ENCODE measurements at places on chromosomes 1 and 21.

GRCh38 chr1:108617008-108617723 lies 43.7 kb downstream of the HENMT1 start:
- no peak for DNase-seq

DNA sequence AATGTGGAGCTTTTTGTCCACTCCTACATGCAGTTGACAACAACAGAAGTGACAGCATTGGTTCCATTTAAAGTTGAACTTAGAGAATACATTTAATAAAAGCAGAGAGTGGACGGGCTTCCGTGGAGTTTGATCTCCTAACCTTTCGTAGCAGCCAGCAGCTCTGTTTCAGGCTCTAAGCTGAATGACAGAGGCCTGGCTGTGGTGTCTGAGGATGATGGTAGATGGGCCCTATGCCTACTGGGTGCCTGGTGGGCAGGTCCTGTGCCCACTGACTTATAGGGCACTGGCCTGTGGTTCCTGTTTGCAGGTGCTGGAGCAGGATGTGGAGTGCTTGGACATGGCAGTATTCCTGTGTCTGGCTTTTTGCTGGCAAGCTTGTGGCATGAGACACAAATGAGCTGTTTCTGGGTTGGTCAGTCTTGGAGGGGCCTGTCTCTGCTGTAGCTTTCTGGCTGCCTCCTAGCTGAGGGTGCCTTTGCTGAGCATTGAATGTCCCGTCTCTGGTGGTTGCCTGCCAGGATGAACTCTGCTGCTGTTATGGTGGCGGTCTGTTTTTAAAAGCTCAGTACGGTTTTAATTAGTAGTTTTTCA lies 54.6 kb downstream of the PRDM2 start:
- no peak for DNase-seq

- DNase-seq, result peak; percentile 10
Measured at GRCh38 chr1:52424231-52424636, 19.8 kb downstream of the PRPF38A start.

DNA sequence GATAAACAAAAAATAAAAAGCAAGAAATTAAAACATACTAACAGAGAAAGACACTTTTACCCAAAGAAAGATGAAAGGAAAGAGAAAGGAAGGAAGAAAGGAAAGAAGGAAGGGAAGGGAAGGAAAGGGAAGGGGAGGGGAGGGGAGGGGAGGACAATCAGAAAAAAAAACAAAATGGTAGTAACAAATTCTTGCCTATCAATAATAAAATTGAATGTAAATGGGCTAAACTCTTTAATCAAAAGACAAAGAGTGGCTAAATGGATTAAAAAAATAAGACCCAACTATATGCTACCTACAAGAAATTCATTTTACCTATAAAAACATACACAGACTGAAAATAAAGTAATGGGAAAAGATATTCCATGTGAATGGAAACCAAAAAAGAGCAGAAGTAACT lies 372.9 kb upstream of the NFIA start:
- no peak for DNase-seq

DNA sequence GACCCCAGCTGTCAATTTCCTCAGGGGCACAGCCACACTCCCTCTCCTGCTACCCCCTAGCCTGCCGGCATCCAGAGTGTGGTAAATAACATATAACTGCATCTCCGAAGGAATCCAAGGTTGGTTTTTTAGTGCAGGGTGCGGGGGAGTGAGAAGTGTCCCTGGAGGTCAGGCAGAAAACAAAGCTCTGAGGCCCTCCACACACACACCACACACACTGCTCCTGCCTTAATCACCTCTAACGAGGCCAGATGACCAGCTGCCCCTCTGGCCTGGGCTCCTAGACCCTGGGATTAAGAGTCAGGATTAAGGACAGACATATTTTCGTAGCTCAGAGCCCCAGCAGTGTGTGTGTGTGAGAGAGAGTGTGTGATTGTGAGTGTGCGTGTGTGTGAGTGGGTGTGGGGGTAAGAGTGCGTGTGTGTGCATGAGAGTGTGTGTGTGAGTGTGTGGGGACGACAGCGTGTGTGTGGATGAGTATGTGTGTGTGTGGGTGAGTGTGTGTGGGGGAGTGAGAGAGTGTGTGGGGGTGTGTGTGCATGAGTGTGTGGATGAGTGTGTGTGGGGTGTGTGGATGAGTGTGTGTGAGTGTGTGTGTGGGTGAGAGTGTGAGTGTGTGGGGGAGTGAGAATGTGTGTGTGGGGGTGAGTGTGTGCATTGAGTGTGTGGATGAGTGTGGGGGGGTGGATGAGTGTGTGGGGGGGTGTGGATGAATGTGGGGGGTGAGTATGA lies 14.6 kb downstream of the SDC3 start:
- DNase-seq, result no peak

- DNase-seq, result no peak
Measured at GRCh38 chr1:44684525-44684924, 10.0 kb downstream of the ARMH1 start.

DNA sequence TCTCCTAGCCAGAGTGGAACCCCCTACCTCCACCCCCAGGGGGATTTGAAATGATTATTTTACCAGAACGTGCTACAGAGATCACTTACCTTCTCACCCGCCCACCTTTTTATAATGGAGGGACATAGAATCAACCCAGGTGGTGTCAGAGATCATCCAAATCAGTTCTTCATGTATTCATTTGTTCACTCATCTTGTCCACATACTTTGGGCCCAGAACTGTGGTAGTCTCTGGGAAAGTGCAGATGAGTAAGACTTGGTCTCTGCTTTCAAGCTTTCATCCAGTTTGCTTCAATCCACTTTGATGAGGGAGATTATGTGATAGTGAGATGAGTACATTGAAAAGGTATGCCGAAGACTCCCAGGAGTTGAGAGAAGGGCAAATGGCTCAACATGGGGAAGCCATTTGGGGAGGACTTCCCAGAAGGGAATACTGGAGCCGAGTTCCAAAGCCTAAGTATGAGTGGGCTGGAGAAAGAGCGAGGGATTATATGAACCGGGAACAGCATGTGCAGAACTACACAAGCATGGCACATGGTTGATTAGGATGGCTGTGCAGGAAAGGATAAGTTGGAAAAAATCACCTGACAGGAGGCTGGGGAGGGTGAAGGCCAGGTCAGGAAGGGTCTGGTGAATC lies 1.9 kb downstream of the FGGY start:
- no peak for DNase-seq

DNA sequence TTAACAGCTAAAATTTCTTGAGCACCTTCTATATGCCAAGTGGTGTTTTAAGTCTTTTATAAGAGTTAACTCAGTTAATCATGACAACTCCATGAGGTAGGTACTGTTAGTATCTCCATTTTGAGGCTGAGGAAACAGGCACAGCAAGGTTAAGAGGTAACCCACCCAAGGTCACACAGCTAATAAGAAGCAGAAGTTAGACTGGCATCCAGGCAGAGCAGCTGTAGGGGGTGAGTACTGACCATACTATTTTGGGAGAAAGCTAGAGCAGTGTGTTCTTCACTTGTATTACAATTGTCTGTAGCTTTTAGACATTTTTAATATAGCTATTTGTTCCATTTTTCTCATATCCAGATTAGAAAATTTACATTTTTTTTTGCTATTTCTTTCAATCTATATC lies 4.8 kb downstream of the ATP6V1G3 start:
- no peak for DNase-seq

DNA sequence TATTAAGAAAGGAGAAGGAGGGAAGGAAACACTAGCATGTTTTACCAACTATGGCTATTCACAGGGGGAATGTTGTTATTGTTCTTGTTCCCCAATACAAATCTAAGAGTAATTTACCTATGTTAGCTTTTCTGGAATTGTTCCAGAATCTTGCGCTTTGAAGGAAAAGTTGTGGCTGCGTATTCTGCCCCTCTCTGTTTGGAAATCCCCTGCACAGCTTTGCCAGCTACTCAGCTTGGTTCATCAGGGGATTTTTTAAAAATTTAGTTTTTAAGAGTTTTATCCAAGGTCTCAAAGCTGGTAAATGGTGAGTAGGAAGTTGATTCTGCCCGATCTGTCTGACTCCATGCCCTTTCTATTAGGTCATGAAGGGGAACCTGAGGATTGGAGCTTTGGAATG lies 9.5 kb upstream of the IRF6 start:
- DNase-seq, result no peak

- no peak for DNase-seq
Measured at GRCh38 chr1:192270398-192270797, 46.4 kb upstream of the RGS21 start.

- no peak for DNase-seq
Measured at GRCh38 chr1:66283622-66284041, 250.3 kb upstream of the SGIP1 start.

GRCh38 chr1:10267319-10267718 lies 56.9 kb downstream of the KIF1B start:
- DNase-seq, result no peak

DNA sequence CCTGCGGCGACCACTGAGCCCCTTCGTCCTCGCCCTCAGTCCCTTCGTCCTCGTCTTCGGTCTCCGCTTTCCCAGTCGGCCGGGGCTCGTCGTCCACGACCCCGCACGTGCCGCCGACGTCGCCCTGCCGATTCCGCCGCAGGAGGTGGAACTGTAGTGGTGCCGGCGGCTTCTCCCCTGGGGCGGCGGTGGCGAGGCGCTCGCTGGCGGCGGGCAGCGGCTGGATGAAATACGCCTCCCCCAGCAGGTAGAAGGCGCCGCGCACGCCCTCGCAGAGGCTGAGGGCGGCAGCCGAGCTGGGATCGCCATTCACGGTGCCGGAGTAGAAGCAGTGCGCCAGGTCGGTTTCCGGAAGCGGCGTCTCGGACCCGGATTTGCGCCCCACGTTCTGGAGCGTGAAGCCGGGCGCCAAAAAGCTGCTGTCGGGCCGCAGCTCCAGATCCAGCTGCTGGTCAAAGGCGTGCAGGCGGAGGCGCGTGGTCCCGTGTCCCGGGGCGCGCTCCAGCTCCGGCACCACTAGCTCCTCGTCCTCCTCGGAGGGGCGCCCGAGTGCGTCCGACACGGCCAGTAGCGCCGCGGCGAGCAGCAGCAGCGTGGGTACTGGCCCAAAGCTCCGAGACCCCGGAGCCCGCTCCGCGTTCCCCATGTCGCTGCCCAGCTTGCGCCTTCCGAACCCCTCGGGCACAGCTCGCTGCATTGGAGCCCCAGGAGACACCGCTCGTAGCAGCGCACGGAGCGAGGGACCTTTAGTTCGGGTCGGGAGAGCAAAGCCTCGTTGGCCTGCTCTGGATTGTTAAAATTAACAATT lies 747 bp downstream of the ADAMTS1 start:
- DNase-seq, result no peak

DNA sequence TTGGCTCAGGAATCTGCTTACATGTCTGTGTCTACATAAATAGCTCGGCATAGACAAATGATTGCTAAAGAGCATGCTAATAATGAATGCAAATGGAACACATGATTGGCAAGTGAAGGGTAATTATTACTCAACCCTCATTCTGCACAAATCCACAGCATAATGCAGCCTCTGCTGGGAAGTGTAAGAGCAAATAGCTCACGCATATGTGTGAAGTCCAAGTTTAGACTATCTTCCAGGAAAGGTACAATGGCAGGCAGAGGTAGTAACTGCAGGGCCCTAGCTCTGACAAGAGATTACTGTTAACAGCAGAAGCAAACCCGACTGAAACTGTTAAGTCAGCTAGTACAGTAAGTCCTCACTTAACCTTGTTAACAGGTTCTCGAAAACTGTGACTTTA lies 7.0 kb upstream of the IL6R start:
- no peak for DNase-seq

- no peak for DNase-seq
Measured at GRCh38 chr1:202367271-202367670, 18.8 kb downstream of the PPP1R12B start.

DNA sequence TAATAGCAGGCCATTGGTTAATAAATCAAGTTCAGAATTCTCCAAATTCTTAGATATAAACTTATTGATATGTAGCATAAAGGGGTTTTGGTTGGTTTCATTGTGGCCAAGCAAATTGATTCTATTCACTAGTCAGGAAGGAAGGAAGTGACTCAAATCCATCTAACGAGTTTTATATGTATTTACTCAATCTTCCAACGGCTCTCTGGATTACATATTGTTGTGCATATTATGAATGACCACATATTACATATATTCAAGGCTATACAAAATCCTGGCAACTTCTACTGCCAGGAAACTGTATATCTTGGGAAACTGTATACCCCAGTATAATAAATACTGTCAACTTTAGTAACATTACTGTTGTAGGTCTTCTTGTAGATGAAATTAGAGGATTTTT lies 20.1 kb upstream of the PDE4B start:
- no peak for DNase-seq

DNA sequence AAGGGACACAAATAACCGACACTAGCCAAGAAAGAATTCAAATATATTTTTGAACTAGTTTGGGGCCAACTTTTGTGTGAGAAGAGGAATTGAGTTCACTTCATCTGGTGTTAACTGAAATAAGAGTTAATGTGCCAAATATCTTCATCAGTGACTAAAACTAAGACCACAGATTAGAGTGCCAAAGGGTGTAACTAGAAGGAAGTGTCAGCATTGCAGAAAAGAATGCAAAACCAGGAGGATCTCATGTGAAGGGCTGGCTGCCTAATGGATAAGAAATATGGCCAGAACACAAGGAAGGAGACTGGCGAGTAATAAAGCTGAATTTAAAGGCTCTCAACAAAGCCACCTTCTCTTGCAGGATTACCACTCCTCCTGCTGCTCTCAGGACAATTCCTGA lies 61.8 kb upstream of the LRRC8D start:
- DNase-seq, result no peak

GRCh38 chr1:18855573-18855972 lies 3.9 kb downstream of the TAS1R2 start:
- DNase-seq, result no peak

- DNase-seq, result no peak
Measured at GRCh38 chr1:204314893-204315658, 44.7 kb downstream of the PLEKHA6 start.

DNA sequence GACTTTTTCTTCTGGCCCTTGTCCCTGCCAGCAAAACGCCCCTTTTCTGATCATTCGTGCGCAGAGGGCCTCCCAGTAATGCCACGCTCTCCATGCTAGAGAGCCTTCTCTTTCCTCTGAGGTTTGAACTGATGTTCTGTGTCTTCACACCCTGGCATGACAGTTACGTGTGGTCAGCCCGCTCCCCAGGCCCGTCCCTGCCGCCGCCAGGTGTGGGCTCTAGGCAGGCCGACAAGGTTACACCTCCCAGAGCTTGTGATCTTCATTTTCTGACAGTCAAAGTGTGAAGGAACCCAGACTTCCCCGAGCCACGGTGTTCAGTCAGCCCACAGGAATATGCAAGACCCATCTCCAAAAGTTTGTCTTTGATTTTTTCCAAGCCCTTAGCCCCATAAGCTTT lies 265.6 kb downstream of the TM2D1 start:
- DNase-seq, result no peak
